AG09319 (cell line): ENCODE measurements at places on chromosomes 12 and 14.
A peak's percentile ranks its signal among the peaks of the same experiment; 100 is the strongest.

- DNase-seq: no peak
Observed at GRCh38 chr12:112112409-112113133, 4.0 kb upstream of the NAA25 start.

DNA sequence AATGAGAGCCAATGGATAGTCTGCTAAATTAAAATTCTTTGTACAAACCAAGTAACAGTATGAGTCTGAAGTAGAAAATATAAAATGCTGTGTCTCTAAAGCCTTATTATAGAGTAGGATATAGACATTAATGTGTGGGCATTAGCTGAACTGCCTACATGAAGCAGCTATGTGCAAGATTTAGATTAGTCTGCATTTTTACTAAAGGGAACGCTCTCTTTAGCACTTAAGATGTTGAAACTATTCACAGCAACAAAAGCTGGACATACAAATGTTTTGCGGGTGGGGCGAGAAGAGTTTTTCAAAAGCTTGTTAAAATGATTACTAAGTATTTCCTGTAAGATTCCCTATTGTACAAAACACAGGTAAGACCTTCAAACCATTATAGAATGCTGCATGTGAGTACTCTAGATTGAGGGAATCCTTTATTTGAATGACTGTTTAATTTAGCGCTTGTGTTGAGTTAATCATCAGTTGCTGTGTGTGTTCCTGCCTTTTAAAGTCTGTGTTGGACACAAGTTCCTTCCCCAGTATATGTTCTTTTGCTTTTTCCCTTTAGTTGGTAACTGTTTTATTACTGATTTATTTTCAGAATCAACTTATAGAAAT lies 87.1 kb downstream of the RAD52 start:
- no peak for DNase-seq

GRCh38 chr12:124678421-124678893 lies 111.0 kb upstream of the NCOR2 start:
- no peak for DNase-seq

- no peak for DNase-seq
Observed at GRCh38 chr12:43841253-43841652, 5.4 kb downstream of the TMEM117 start.

GRCh38 chr12:29572464-29572863 lies 75.0 kb upstream of the OVCH1 start:
- no peak for DNase-seq

- peak; percentile 71 for DNase-seq
Observed at GRCh38 chr12:14384783-14385638, 19.5 kb downstream of the ATF7IP start.

DNA sequence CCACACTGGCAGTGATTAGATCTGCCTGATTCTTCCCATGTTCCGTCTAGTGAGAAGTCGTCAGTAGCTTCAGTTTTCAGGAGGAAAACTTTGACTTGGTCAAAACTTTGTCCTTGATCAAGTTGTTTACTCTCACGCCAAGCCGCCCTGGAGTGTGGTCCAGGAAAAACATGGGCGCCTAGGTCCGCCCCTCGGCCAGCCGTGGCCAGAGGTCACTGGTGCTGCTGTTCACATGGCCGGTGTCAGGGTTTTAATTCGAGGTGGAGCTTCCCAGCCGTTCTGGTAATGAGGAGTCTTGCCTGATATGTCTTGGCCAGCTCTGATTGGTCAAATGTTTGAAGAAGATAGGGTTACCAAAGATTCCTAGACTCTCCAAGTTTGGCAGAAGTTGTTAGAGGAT lies 71.5 kb downstream of the PPP2R5C start:
- DNase-seq: no peak

DNA sequence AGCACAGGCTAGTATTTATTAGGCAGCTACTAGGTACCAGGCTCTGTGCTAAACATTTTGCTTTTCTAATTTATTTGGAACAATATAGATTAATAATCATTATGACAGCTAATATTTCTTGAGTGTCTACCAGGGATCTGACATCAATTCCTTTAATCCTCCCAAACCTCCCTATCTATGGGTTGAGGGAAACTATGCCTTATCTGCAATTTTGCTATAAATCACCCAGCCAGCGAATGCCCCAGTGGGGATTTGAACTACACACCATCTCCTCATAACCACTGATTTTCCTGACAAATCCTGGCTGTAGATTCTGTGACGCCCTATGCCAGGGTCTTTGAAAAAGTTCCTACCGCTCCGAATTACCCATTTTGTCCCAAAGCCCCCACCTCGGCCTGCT lies 21.4 kb upstream of the PLEKHG3 start:
- no peak for DNase-seq

DNA sequence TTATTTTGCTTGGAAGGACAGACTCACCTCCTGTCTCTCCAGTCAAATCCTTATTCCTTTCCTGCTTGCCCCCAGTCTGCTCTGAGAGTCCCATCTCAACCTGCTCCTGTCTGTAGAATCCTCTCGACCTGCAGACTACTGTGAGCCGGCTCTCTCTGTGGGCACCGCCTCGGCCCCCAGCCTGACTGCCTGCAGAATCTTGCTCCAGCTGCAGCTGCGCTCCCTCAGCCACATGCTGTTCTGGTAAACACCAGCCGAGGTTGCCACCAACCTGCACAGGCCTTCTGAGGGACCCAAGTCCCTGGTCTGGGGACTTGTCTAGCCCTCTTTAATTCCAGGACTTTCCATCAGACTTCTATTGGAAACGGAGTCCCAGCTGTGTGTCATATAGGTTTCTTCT lies 44.8 kb upstream of the PRMT8 start:
- no peak for DNase-seq

GRCh38 chr14:62667421-62667914 lies 377.8 kb downstream of the KCNH5 start:
- no peak for DNase-seq

DNA sequence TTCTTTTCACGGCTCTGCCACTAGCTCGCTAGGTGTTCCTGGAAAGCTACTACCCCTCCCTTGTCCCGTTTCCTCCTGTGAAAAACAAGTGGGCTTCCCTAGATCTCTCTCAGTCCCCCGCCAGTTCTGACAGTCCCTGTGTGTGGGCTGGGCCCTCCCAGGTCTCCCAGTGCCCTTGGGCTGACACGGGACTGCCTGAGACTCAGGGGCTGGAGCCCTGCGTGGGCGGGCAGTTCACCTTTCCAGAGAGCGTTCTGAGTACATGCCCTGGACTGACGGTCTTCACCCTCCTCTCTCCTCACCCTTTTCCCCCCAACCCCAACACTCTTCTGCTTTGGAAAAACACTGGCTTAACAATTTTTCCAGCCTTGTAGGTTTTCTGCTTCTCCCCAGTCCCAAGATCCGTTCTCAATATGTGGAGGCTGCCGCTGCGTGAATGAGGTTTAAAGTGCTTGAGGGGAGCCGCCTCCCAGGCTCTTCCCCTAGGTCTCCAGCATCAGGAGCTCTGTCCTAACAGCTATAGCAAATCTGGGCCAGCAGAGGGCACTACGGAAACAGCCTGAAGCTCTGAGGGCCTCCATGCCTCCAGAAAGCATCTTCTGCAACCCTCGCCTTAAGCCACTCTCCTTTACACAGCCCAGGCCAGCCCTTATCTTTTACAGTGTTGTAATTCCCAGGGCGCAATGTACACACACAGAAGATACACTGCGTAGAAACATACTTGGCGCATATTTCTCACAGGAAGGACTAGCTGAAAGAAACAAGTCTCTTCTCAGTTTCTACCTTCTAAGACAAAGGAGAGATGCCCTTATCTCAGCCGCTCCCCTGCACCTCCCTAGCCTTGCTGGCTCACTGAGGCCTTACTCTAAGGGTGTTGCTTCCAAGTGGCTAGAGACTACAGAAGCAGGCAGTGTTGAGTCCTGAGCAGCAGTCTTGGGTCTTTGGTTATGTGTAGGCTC lies 10.4 kb upstream of the DCD start:
- no peak for DNase-seq
